HS-5 (cell line): ENCODE measurements at places on chromosomes 6 and 20.

DNA sequence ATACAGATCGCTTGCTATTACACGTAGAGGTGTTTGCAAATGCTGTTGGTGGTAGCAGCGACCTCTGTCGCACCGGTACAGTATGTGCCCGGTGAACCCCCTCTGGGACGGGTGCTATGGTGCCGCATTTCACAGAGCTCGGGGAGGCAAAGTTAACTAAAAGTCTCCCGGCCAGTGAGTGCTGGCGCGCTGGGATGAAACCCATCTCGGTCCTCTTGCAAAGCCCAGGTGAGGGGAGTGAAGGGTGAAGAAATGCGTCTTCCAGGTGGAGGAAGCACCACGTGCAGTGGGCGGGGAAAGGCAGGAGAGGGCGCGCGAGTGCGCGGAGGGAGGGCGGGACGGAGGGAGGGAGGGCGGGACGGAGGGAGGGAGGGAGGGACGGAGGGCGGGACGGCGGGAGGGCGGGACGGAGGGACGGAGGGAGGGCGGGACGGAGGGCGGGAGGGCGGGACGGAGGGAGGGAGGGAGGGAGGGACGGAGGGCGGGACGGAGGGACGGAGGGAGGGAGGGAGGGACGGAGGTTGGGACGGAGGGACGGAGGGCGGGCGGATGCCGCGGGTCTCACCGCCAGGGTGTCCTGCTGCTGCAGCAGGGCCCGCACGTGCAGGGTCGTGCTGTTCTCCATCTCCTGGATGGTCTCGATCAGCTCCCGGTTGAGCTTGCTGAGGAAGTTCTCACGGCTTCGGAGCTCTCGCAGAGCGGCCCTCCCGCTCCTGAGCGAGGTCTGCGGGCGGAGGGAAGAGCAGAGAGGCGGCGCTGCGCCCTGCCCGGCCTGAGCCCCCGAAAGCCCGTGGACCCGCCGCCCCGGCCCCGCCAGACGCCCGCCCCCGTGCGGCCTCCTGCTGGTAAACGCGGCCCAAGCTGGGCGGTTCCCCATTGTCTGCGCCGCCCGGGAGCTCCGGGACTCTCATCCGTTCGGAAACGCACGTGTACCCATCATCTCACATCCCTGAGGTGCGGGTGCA is 11.7 kb downstream of the C20orf96 start:
- DNase-seq, result no peak

GRCh38 chr6:69128411-69128810 is 493.3 kb downstream of the ADGRB3 start:
- no peak for DNase-seq

DNA sequence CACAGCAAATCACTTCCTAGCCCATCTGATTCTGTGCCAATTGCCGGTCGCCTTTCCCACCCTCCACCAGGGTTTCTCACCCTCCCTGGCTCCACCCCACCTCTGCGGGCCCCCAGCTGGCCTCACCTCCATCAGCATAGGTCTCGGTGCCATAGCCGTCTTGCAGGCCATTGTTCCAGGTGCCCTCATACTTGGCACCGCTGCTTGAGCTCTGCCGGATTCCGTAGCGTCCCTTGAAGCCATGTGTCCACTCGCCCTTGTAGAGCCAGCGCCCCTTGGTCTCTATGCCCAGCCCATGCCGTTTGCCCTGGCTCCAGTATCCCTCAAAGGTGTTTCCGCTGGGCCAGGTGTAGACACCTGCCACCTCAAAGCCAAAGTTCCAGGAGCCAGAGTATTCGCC is 787 bp downstream of the JPH2 start:
- DNase-seq, result no peak

- DNase-seq, result no peak
Measured at GRCh38 chr6:107819217-107819616, 4.9 kb downstream of the SCML4 start.

GRCh38 chr6:12014873-12015149 is 2.7 kb downstream of the HIVEP1 start:
- no peak for DNase-seq

DNA sequence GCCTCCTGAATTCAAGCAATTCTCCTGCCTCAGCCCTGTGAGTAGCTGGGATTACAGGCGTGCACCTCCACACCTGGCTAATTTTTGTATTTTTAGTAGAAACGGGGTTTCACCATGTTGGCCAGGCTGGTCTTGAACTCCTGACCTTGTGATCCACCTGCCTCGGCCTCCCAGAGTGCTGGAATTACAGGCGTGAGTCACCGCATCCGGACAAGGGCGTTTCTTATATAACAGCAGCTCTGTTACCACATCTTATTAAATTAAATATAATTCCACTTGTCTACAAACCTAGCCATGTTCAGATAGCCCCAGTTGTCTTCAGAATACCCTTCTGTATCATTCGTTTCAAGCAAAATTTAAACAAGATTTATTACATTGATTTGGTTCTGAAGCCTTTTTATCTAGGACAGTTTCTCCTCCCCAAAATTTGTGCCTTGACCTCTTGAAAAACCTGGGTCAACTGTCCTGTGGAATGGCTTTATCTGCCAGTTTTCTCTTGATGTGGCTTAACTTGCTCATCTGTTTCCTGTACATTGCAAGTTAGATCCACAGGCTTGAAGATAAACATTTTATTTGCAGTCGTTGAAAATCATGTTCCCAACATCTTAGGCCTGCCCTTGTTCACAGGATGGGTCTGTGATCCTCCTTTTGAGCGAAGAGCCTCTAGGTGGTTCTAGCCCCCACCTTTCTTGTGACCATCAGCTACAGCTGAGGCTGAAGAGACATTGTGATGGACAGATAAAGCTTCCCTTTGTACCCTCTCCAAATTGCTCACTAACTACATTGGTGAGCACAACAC is 132.2 kb downstream of the ARID1B start:
- no peak for DNase-seq

GRCh38 chr20:38152621-38153221 is 12.3 kb downstream of the TGM2 start:
- DNase-seq, result no peak

DNA sequence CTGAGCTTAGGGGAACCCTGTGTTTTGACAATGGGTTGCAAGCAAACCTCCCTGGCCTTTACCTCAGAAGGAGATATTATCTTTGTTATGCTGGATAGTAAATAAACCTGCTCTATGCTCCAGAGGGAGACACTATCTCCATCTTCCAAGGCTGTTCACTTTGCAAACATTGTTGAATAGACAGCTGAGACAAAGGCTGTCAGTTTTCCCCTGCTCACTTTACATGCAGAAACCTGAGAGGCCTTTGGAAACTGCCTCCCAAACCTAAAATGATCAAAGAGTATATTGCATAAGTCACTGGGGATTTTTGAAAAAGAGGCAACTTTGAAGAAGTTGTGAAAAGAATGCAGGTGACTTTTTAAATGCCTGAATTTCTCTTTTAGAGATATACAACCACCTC is 61.6 kb downstream of the MRAP2 start:
- DNase-seq, result no peak

GRCh38 chr6:154433477-154434241 is 76.8 kb downstream of the CNKSR3 start:
- no peak for DNase-seq

GRCh38 chr20:9206486-9206885 is 137.6 kb downstream of the PLCB4 start:
- DNase-seq, result no peak

DNA sequence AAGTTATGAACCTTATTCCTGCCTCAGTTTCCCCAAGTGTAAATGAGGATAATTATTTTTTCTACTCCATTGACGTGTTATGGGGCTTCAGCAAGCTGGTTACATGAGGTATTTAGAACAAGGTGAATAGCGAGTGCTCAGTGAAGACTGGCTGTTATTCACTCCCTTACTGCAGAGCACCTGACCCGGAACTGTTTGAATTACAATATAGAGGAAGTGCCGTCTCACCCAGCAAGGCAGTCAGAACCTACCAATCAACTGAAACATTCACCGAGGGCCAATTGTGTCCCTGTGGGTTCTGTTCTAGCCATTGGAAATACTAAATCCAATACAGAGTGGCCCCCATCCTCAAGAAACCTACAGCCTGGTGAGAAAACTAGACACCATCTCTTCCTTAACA is 216.9 kb downstream of the UST start:
- DNase-seq, result no peak

GRCh38 chr6:116877743-116878142 is 701 bp downstream of the RFX6 start:
- no peak for DNase-seq

DNA sequence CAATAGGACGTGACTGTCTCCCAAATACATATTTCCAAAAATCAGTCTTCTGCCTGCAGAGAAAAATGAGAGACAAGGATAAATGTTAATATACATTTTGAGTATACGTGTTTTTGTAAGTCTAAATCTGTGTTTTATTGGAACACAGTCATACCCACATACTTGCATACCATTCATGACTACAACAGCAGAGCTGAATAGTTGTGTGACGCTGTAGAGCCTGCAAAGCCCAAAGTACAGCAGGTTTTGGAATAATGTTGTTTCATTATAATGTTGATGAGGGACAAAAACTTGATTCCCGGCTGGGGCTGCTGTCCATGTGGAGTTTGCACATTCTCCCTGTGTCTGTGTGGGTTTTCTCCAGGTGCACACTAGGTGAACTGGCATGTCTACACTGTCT is 23.8 kb upstream of the FBXO9 start:
- DNase-seq, result no peak

GRCh38 chr6:95232446-95232845 is 344.9 kb upstream of the MANEA start:
- peak; percentile 46 for DNase-seq

GRCh38 chr6:138512609-138513008 is 13.3 kb upstream of the NHSL1 start:
- no peak for DNase-seq

DNA sequence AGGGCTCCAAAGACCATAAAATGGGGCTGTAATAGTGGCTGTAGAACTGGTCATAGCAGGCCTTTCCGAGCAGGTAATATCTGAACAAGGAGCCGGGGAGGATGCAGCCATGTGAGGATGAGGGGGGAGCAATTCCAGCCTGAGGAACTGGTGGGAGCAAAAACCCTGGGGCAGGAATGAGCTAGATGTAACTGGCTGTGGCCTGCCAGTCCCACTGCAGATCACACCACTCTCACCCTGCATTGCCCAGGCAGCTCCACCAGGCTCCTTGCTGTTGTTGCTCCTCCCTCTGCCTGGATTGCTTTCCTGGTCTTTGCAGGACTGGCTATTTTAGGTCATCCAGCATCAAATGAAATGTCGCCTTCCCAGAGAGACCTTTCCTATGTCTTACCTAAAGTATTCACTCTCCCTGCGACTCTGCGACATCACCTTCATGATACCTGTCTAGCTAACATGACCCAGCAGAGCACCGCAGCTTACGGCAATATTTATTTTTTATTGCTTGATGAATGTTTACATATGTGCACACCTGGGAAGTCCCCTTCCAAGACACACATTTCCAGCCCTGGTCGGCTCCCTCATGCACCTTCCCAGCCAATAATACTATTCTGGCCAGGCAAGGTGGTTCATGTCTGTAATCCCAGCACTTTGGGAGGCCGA is 2.4 kb upstream of the ZFP64 start:
- DNase-seq, result no peak

- DNase-seq, result no peak
Measured at GRCh38 chr6:153103319-153103655, 27.8 kb downstream of the RGS17 start.

DNA sequence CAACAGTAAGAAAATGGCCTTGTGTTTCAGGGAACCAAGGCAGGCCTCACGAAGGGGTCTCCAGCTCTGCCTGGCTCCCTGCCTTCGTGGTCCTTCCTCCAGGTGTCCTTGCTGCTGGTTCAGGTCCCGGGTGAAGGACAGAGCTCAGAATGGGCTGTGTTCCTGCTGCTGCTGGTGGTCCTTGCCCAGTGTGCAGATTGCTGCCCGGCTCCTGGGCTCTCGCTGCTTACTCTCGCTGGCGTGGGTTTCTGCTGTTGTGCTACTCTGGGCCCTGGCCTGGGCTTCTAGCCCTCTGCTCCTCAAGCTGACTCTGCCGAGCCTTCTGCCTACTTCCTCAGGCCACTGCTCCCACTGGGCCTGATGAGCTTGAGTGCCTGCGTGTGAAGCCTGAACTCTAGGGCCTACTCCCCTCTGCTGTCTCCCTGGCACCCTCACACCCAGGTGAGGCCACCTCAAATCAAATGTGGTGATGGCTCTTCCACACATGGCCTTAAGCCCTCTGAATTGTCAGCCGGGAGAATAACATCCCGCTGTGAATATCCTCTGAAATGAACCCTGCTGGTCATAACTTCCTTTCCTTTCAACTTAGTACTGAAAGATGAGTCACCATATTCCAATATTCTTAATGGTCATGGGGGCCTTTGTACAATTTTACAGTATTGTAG is 171.6 kb downstream of the FOXC1 start:
- no peak for DNase-seq

GRCh38 chr6:71347119-71347518 is 58.5 kb downstream of the OGFRL1 start:
- no peak for DNase-seq

GRCh38 chr6:111850295-111850937 is 22.8 kb downstream of the FYN start:
- no peak for DNase-seq

DNA sequence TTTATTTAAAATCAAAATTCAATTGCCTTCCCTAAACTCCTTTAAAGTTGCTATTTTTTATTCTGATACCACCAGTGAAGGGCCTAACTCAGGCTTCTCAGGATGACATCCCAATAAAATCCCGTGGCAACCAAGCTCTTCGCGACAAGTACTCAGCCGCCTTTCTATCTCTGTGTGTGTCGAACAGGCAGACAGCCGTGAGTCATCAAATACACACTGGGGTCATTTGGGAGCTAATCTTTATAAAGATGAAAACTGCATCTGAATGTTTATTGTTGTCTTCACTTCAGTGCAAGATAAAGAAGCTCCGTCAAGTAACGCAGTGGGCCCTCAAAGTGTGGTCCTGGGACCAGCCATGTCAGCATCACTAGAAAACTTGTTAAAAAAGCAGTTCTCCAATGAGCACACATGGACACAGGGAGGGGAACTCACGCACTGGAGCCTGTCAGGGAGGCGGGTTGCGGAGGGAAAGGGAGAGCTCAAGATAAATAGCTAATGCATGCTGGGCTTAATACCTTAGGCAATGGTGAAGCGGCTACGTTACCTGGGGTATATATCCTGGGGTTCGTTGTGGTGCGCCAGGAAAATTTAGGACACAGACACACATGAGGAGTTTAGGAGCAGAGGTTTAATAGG is 119.3 kb downstream of the RNF144B start:
- DNase-seq, result no peak

GRCh38 chr20:695165-695866 is 19.7 kb upstream of the SCRT2 start:
- no peak for DNase-seq

GRCh38 chr6:110938171-110938570 is 20.3 kb upstream of the GTF3C6 start:
- DNase-seq, result no peak

GRCh38 chr6:20366082-20366830 is 35.4 kb upstream of the E2F3 start:
- DNase-seq, result no peak
